ENCODE measurements at places on chromosomes 5 and 9. TPM values are rescaled to one million over a fixed set of nuclear protein-coding genes. Genes with fewer than 3 reads are reported as not detected.
A peak's percentile ranks its signal among the peaks of the same experiment; 100 is the strongest.

The NMUR2 gene
- total RNA-seq, result not detected

The AHRR gene
- 0.68 TPM for total RNA-seq

The NLN gene
- 6.3 TPM for total RNA-seq

The CKMT2 gene
- total RNA-seq, result 2.9 TPM

The GPR151 gene
- not detected for total RNA-seq

GRCh38 chr5:107294211-107294550 lies 376.6 kb downstream of the EFNA5 start:
- DNase-seq, result no peak
- no peaks in the 10 kb centered on the region for H3K36me3 ChIP-seq
- no peaks in the 10 kb centered on the region for H3K27me3 ChIP-seq
- peaks cover 13% of the 10 kb centered on the region for H3K4me1 ChIP-seq

- H3K4me3 ChIP-seq, result no peak overlapping the region
- H3K27me3 ChIP-seq, result no peaks in the 10 kb centered on the region
- no peaks in the 10 kb centered on the region for H3K36me3 ChIP-seq
- DNase-seq, result no peak
- H3K4me1 ChIP-seq, result peaks cover 15% of the 10 kb centered on the region
These were observed 22.6 kb upstream of the TGFBI start for GRCh38 chr5:136006164-136006563.

DNA sequence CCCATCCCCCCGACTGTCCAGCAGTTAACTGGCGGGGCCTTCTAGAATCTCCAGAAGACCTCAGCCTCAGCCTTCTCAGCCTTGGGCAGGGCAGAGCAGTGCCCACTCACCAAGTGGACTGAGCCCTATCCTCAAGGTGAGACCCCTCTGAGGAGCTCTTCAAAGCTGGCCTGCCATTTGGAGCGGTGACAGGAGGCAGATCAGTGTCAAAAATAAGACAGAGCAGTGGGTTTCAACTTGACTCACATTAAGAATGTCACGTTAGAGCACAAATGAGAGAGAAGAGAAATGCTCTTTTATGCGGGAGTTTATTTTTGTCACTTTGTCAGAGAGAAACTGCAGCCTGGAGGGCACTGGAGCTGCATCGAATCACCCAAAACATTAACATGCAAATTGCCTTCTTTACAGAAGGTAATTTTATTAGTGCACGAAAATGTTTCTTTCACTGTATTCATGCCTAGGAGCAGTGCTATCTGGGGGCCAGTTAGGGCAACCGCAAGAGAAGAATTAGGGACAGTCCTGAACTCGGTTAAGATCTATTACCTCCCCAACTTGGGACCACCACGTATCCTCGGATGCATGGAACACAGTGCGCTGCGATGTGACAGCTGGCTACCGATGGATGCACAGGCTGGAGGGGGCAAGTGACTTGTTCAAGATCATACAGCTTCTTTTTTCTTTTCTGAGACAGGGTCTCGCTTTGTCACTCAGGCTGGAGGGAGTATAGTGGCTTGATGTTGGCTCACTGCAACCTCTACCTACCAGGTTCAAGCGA lies 188.5 kb downstream of the DAB2IP start:
- no peaks in the 10 kb centered on the region for H3K36me3 ChIP-seq
- H3K27ac ChIP-seq, result no peak overlapping the region
- no peaks in the 10 kb centered on the region for H3K27me3 ChIP-seq
- H3K4me3 ChIP-seq, result no peak overlapping the region
- peaks cover 14% of the 10 kb centered on the region for H3K4me1 ChIP-seq

- no peak overlapping the region for H3K27ac ChIP-seq
- DNase-seq, result no peak
- H3K27me3 ChIP-seq, result no peaks in the 10 kb centered on the region
These were observed 203.4 kb upstream of the SEMA6A start for GRCh38 chr5:116778032-116778431.

- peak; percentile 94 for DNase-seq
- no peaks in the 10 kb centered on the region for H3K27me3 ChIP-seq
- no peak overlapping the region for H3K4me3 ChIP-seq
- peaks cover 38% of the 10 kb centered on the region for H3K4me1 ChIP-seq
These were observed 6.1 kb upstream of the DPM2 start for GRCh38 chr9:127943731-127944144.

- no peak overlapping the region for H3K4me3 ChIP-seq
- H3K36me3 ChIP-seq, result no peaks in the 10 kb centered on the region
- no peaks in the 10 kb centered on the region for H3K27me3 ChIP-seq
- DNase-seq, result peak; percentile 68
- no peaks in the 10 kb centered on the region for H3K4me1 ChIP-seq
- H3K27ac ChIP-seq, result no peak overlapping the region
These were observed 2.1 kb upstream of the GLIS3 start for GRCh38 chr9:4301971-4302427.

DNA sequence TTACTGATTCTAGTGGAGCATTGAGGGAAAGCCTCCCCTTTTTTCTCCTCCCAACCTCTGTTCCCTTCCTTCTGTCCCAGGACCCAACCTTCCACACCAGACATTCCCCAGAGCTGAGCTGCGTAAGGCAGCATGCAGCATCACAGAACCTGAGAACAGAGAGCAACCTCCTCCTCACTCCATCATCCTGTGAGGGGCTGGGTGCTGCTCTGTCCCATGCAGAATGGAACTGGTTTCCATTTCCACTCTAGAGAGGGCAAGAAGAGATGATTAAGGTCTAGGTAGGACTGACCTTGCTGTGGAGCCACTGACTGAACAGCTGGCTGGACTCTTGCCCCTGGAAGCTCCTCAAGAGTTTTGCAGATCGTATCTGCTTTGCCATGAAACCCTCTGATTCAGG lies 30.1 kb upstream of the IL7R start:
- no peak overlapping the region for H3K27ac ChIP-seq
- no peak overlapping the region for H3K4me3 ChIP-seq
- no peaks in the 10 kb centered on the region for H3K27me3 ChIP-seq
- DNase-seq, result no peak
- no peaks in the 10 kb centered on the region for H3K4me1 ChIP-seq

GRCh38 chr5:43193894-43194265 lies 1.9 kb downstream of the NIM1K start:
- no peak for DNase-seq
- H3K4me3 ChIP-seq, result no peak overlapping the region
- no peaks in the 10 kb centered on the region for H3K36me3 ChIP-seq
- peaks cover 17% of the 10 kb centered on the region for H3K4me1 ChIP-seq
- no peaks in the 10 kb centered on the region for H3K27me3 ChIP-seq
- H3K27ac ChIP-seq, result peak overlapping the region; percentile 60

DNA sequence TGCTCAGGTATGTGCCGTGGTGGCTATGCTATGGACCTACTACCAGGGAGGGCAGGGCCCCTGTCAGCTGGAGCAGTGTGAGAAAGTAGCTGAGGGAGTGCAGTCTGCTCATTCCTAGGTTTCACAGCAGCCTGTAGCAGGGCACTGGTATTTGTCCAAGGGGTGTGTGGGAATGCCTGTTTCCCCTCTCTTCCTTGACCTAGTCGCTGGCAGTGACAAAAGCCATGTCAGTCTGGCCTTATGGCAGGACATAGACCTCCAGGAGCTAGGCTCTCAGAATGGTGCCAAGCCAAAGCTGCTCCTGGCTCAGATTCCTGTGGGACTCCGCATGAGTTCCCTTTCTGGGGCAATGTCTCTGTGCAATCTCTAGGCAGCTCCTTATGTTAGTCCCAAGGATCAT lies 253.9 kb upstream of the TYRP1 start:
- H3K27me3 ChIP-seq, result no peaks in the 10 kb centered on the region
- H3K4me3 ChIP-seq, result no peak overlapping the region
- no peak overlapping the region for H3K27ac ChIP-seq
- H3K36me3 ChIP-seq, result no peaks in the 10 kb centered on the region
- no peak for DNase-seq

DNA sequence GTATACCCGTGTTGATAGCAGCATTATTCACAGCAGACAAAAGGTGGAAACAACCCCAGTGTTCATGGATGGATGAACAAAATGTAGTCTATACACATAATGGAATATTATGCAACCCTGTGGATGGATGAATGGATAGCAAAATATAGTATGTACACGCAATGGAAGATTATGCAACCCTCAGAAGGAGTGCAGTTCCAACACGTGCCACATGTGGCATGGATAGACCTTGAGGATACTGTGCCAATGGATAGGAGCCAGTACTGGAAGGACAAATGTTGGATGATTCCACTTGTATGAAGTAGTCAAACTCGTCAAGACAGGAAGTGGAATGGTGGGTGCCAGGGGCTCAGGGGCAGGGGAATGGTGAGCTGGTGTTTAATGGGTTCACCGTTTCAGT lies 44.9 kb downstream of the PLEKHG4B start:
- no peaks in the 10 kb centered on the region for H3K4me1 ChIP-seq
- no peaks in the 10 kb centered on the region for H3K27me3 ChIP-seq
- DNase-seq, result no peak

DNA sequence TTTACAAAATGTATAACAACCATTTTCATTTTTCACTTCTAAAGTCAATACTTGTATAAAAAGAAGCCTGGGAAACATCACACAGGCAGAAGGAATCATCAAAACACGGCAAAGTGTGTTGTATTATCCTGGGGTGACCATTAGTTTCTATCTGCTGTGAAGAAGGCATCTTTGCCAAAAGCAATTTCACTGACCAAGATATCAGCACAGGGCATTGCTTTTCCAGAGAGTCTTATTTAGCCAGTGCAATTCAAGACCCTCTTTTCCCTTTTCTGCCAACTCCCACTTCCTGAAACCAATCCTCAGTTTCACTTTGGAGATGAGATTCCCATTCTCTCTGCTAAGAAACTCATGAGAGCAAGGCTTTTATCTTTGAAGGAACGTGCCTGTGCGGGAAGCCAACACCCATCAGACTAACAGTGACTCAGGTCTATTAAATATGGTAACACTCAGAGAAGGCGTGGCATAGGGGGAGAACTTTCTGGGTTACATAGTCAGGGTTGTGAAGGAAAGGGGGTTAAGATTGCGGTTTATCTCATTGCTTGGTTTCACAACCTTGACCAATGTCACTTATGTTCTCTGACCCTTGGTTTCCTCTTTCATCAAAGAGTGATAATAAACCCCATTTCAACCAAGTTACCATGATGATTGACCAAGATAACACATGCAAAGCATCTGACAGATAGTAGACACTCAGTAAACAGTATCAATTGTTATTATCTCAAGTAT lies 666.9 kb upstream of the KLF4 start:
- DNase-seq, result no peak
- no peak overlapping the region for H3K27ac ChIP-seq
- H3K27me3 ChIP-seq, result no peaks in the 10 kb centered on the region
- peaks cover 7% of the 10 kb centered on the region for H3K4me1 ChIP-seq
- no peaks in the 10 kb centered on the region for H3K36me3 ChIP-seq

GRCh38 chr5:51345106-51345505 lies 38.1 kb upstream of the ISL1 start:
- H3K4me3 ChIP-seq, result no peak overlapping the region
- H3K36me3 ChIP-seq, result no peaks in the 10 kb centered on the region
- H3K27me3 ChIP-seq, result no peaks in the 10 kb centered on the region
- H3K27ac ChIP-seq, result no peak overlapping the region
- no peak for DNase-seq
- H3K4me1 ChIP-seq, result no peaks in the 10 kb centered on the region

DNA sequence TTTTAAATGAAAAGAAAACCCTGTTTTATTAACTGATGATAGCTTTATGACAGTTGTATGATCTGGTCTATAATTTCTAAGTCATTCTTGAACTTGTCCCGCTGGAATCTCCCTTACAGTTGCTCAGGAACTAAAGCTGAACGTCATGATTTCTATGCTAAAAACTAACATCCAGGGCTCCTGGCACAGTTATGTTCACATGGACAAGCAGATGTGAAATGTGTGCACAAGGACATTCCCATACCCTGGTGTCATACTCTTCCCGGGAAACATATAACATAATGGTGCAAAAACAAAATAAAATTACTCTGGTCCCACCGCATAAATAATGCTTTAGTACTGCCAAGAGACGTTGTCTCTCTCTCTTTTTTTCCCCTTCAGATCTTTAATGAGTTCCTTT lies 134.9 kb downstream of the PRDM6 start:
- H3K36me3 ChIP-seq, result no peaks in the 10 kb centered on the region
- H3K27ac ChIP-seq, result no peak overlapping the region
- no peak overlapping the region for H3K4me3 ChIP-seq
- no peaks in the 10 kb centered on the region for H3K27me3 ChIP-seq
- DNase-seq, result no peak

GRCh38 chr9:119020284-119020683 lies 349.0 kb downstream of the BRINP1 start:
- H3K36me3 ChIP-seq, result no peaks in the 10 kb centered on the region
- peaks cover 10% of the 10 kb centered on the region for H3K4me1 ChIP-seq
- H3K27ac ChIP-seq, result no peak overlapping the region
- H3K27me3 ChIP-seq, result no peaks in the 10 kb centered on the region
- H3K4me3 ChIP-seq, result no peak overlapping the region
- DNase-seq, result no peak

Measured in sigmoid colon (tissue), 7 donors.